ENCODE measurements at places on chromosomes 7 and 10. TPM values are rescaled to one million over a fixed set of nuclear protein-coding genes. Genes with fewer than 3 reads are reported as not detected.

The CELF2 gene
- 11.9 TPM for total RNA-seq

The DEPP1 gene
- 84.2 TPM for total RNA-seq

The BLNK gene
- total RNA-seq, result not detected

The MRC1 gene
- under 0.01 TPM for total RNA-seq

The CDH23 gene
- 0.18 TPM for total RNA-seq

The MSMB gene
- total RNA-seq, result not detected

The DLG5 gene
- total RNA-seq, result 15.0 TPM

The TET1 gene
- total RNA-seq, result 2.6 TPM

The GALNT17 gene
- total RNA-seq, result not detected

The DYNC1I1 gene
- total RNA-seq, result 0.81 TPM

The PRSS1 gene
- not detected for total RNA-seq

The ZNF727 gene
- not detected for total RNA-seq

The ARMC3 gene
- total RNA-seq, result not detected

The RAMP3 gene
- total RNA-seq, result not detected

The ZNF853 gene
- total RNA-seq, result 1.1 TPM

The CEP55 gene
- total RNA-seq, result 9.0 TPM

The CTNNA3 gene
- not detected for total RNA-seq

The SNX8 gene
- 28.4 TPM for total RNA-seq

The TMEM229A gene
- total RNA-seq, result 2.1 TPM

The ZPBP gene
- not detected for total RNA-seq

The CCDC172 gene
- not detected for total RNA-seq

The UCMA gene
- total RNA-seq, result not detected

The PHKG1 gene
- total RNA-seq, result not detected

The AGR3 gene
- not detected for total RNA-seq

The PRR15 gene
- total RNA-seq, result 21.1 TPM

The UNCX gene
- total RNA-seq, result not detected

The MARVELD1 gene
- total RNA-seq, result 30.7 TPM

The ADGRA1 gene
- total RNA-seq, result not detected

The GPR37 gene
- total RNA-seq, result 0.36 TPM

The OR2A5 gene
- not detected for total RNA-seq

The BRAT1 gene
- total RNA-seq, result 28.7 TPM

The CRCP gene
- 22.0 TPM for total RNA-seq

The PNPLA8 gene
- 25.1 TPM for total RNA-seq

The SLC18A3 gene
- total RNA-seq, result 1.3 TPM

The MEOX2 gene
- 0.81 TPM for total RNA-seq

The MYOZ1 gene
- total RNA-seq, result not detected

The AZGP1 gene
- total RNA-seq, result not detected

All from cardiac atrium fibroblast (primary cell).